ENCODE measurements at places on chromosomes 7 and 10. TPM values are rescaled to one million over a fixed set of nuclear protein-coding genes. Genes with fewer than 3 reads are reported as not detected.

The LRGUK gene
- 5.2 TPM for total RNA-seq

The IFIT1B gene
- total RNA-seq, result not detected

The ZPBP gene
- total RNA-seq, result not detected

DNA sequence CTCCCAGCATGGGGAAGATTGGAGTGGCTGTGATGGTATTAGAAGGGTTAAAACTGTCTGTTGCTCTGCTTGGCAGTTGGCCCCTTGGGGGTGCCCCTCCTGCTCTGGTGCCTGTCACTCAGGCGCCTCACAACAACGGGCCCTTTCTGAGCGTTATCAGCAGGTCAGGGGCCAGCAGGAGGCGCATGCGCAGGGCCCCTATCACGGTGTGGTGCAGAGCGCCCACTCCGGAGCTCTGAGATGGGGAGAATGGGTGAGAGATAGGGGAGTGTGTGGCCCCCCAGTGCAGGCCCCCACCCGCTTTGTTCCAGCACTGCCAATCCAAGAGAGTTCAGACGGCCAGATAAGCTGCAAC is 24.8 kb downstream of the GBX1 start:
- no peaks in the 10 kb centered on the region for H3K27me3 ChIP-seq
- no peaks in the 10 kb centered on the region for H3K4me1 ChIP-seq
- H3K27ac ChIP-seq, result no peak overlapping the region
- no peak overlapping the region for H3K4me3 ChIP-seq
- DNase-seq, result no peak
- peaks cover 62% of the 10 kb centered on the region for H3K36me3 ChIP-seq

- no peaks in the 10 kb centered on the region for H3K27me3 ChIP-seq
- no peak for DNase-seq
- no peak overlapping the region for H3K4me3 ChIP-seq
- H3K27ac ChIP-seq, result no peak overlapping the region
- no peaks in the 10 kb centered on the region for H3K4me1 ChIP-seq
Measured at GRCh38 chr7:135375908-135376699, 133.8 kb downstream of the CNOT4 start.

DNA sequence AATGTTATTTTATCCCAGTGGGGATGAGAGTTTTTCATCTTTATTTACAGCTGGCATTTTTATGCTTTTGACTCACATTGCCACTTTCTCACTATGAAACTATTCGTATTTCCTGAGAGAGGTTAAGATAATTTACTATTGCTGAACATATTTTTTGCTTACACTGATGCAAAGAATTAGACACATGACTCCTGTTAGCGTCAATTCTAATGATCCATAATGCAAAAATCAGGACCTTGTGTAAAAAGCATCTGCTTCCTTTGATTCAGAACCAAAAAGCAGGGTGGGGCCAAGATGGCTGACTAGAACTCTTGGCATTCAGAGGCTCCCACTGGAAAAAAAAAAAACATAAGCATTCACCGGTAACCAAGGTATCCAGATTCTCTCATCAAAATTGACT is 464.8 kb downstream of the SEMA3D start:
- H3K4me3 ChIP-seq, result no peak overlapping the region
- DNase-seq, result no peak
- no peaks in the 10 kb centered on the region for H3K36me3 ChIP-seq

DNA sequence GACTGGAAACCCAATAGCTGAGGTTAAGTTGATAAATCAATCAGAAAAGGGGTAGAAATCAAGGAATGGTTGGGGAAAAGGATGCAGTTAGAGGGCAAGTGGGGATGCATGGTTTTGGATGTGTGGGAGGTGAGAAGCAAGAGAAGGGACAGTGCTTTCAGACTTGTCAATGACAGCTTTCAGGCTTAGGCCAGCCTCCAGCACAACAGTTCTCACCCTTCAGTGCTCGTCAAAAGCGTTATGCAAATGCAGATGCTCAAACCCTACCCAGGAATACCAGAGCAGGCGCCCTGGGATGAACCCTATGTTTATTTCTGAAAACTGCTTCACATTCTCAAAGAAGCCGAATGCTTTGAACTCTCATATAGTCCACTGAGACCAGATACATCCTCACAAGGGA is 74.0 kb downstream of the AOAH start:
- H3K4me1 ChIP-seq, result no peaks in the 10 kb centered on the region
- H3K36me3 ChIP-seq, result no peaks in the 10 kb centered on the region
- no peak overlapping the region for H3K27ac ChIP-seq
- H3K27me3 ChIP-seq, result no peaks in the 10 kb centered on the region

All from upper lobe of left lung (tissue), 6 donors.